ENCODE measurements at places on chromosomes 3 and 15.
A peak's percentile ranks its signal among the peaks of the same experiment; 100 is the strongest.

DNA sequence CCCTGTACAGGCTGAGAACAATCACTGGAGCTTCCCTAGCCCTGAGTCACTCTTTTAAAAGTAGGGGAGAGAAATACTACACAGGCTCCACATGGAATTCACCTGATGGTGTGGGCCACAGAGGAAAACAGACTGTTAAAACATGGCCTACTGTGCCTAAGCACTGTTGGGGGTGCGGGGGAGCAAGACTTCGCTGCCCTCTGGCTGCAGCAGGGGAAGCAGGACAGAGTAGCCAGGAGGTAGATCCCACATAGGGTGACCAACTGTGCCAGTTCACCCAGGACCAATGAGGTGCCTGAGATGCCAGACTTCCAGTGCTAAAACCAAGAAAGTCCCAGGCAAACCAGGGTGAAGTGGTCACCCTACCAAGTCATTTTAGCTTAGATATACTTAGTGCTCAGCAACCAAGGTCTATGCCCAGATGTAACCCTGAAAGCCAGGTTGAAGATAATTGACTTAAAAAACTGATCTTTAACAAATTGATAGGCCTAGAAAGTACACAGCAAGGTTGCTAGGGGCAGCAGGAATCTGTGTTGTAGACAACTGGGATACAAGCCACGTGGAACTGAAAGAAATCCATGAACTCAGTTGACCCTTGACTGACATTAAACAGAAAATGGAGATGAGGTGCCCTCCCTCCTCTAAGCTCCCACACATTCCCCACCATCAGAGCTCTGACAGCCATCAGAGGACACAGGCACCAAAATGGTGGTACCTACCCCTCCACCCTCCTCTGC is 344.2 kb upstream of the PPP2R3A start:
- DNase-seq, result no peak

GRCh38 chr3:29324180-29324651 is 43.3 kb downstream of the RBMS3 start:
- peak; percentile 24 for DNase-seq

DNA sequence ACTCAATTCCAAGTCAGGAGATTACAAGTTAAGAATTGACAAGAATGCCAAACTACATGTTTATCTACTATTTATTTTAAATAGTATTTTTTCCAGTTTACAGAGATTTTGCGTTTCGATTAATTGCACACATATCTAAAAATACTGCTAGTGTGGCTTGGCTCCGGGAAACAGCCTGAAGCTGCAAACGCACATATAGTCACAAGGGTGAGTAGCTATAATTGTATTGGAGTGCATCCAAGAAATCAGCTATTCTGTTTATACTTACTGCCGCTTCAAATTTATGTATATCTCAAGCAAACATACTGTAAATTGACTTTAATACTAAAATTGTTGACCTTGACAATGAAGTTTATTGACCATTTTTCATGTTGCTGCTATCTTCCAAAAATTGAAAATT is 77.0 kb upstream of the PLSCR5 start:
- peak; percentile 37 for DNase-seq

DNA sequence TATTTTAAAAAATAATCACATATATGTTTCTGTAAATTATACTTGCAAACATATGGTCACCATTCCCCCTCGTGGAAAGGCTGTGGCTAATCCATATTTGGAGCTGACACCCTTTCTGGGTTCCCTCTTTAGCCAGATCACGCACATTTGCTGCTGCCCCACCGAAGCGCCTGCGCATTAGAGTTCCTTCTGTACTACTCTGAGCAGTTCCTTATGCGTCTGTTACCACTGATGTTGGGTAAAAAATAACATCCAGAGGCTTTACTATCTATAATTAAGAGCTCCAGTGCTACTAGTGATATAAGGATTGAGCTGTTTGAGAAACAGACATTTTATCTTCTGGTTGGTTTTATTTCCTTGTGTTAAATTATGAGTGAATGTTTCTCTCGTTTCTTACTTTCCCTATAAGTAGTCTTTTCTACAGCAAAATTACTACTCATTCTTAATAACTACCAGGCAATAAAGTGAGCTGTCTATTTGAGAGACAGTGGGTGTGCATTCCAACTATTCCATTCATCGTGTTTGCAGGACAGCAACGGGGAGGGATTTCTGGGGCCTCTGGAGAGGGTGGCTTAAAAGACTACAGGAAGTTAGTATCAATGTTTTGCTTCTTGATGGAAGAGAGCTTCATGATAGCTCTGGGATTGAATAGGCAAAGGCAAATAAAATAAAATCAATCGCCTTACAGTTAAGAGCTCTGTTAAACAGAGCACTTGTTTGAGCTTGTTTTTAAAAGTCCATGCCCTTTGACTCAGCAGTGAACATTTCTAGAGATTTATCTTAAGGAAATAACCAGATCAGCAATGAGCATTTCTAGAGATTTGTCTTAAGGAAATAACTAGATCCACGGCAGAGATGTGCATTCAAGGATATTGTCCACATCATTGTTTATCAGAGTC is 245.2 kb downstream of the CD47 start:
- DNase-seq, result peak; percentile 13

DNA sequence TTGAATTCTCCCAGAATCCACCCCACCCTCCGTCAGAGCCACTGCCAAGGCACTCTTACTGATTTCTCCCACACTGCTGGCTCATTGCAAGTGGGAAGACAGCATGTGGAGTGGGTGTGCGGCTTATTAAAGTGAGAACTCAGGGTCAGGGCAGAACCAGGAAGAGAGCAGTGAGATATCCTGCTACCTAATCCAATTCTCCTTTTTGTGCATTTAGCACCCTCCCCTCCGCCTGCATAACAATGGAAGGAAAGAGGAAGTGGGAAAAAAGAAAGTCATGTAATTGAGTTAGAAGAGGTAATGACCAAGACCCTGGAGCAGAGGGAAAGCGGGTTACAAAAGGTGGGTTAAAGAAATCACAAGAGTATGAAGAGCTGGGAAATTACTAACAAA is 27.8 kb upstream of the PIK3CB start:
- no peak for DNase-seq

DNA sequence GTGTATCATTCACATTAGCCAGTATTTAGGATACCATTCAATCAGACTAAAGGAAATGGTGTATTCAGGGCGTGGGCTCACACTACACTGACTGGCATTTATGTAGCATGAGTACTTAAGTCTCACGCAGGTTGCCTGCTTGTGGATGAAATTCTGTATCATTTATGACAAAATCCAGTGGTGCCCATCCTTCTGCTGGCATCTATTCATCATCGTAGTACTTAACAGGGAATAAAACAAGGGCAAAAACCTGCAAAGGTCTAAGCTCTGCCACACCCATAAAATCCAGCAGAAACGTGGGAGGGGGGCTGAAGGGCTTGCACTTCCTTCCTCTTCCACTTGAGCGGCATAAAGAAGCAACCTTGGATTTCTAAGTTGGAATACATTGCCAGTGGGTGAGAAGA is 2.7 kb downstream of the GAP43 start:
- peak; percentile 7 for DNase-seq

DNA sequence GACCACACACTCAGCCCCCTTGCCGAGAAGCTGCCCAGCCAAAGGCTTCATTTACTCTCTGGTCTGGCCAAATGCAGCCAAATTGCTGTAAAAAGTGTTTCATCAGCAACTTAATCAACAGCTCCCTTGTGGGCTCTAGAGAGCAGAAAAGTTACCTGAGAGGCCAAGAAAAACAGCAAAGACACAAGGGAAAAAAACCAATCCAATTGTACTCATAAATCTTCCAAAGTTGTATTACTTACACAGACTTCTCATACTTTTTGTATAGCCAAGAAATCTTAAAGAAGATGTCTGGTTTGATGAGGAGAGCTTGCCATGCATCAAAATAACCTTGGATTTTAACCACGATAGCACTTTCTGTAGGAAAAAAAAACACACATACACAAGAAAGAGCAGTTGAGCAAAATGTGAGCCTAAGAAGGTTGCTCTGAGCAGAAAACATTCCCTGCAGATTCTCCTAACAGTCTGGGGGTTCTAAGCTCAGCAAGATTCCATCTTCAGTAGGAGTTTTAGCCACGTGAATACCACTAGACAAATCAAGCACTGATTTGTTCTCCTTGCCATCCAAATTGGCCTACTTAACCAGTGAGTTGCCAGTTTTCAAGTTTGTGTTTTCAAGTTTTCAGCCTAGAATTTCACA is 120.0 kb downstream of the CYP19A1 start:
- peak; percentile 41 for DNase-seq

GRCh38 chr3:183306798-183307671 is 54.0 kb downstream of the B3GNT5 start:
- DNase-seq, result peak; percentile 61

- DNase-seq, result peak; percentile 54
Measured at GRCh38 chr3:11459186-11459824, 184.4 kb downstream of the VGLL4 start.

- no peak for DNase-seq
Measured at GRCh38 chr15:66225656-66226274, 27.8 kb downstream of the MEGF11 start.

- DNase-seq, result peak; percentile 97
Measured at GRCh38 chr3:39383881-39384664, 903 bp downstream of the SLC25A38 start.

DNA sequence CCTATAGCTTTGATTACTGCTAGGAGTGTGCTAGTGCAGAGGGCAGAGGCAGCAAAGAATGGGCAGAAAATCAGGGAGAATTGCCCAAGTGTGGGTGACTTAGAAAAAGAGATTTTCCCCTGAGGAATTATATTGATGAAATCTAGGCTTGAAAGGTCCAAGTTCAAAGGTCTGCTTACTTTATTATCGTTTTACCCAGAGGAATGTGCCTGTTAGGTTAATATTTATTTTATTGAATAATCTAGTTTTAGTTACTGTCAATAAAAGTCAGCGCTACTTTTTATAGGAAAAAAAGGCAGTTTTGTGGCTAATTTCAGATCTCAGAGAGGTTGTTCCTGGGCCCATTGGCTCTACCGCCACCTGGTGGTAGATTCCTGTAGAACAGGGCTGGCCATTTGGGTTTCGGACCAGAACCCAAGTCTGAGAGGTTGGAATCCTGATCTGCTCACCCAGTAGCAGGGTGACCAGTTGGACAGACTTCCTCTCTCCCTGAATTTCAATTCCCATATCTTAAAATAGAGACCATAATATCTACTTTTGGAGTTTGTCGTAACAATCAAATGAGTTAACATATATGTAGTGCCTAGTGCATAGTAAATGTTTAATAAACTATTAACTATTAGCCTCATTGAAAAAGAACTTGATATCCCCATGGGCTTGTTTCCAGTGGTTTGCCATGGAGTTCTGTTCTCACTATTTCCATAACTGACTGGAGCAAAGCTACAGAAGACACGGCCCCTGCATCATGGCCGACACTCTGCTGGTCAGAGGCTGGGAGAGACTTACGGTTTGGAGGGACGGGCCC is 62.7 kb upstream of the ZNF148 start:
- DNase-seq, result peak; percentile 70

- no peak for DNase-seq
Measured at GRCh38 chr15:52563501-52564060, 5.2 kb downstream of the ARPP19 start.

DNA sequence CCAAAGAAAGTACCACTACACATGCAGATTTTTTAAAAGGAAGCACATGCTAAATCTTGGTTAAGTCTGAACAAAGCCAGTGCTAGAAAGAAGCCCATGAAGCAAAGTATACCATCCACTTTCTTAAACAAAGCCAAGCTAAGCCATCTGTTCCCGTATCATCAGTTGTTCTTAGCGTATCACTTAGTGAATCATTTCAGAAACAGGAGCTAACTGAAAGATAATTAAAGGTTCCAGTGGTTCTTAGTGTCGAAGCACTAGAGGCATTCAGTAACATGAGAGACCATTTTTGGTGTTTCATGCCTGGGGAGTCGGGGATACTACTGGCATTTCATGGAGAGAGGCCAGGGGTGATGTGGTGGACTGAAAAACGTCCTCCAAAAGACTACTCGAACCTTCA is 12.8 kb downstream of the UBXN7 start:
- DNase-seq, result no peak

All from tongue (tissue), 3 donors.